ENCODE measurements at places on chromosomes 5 and 9.

DNA sequence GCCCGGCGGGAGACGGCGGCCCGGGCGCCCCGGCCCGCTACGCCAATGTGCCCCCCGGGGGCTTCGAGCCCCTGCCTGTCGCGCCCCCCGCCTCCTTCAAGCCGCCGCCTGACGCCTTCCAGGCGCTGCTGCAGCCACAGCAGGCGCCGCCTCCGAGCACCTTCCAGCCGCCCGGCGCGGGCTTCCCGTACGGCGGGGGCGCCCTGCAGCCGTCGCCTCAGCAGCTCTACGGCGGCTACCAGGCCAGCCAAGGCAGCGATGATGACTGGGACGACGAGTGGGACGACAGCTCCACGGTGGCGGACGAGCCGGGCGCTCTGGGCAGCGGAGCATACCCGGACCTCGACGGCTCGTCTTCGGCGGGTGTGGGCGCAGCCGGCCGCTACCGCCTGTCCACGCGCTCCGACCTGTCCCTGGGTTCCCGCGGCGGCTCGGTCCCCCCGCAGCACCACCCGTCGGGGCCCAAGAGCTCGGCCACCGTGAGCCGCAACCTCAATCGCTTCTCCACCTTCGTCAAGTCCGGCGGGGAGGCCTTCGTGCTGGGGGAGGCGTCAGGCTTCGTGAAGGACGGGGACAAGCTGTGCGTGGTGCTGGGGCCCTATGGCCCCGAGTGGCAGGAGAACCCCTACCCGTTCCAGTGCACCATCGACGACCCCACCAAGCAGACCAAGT is 723 bp downstream of the SNX18 start:
- DNase-seq: no peak

GRCh38 chr5:54700986-54701578 is 183.5 kb downstream of the SNX18 start:
- no peak for DNase-seq

DNA sequence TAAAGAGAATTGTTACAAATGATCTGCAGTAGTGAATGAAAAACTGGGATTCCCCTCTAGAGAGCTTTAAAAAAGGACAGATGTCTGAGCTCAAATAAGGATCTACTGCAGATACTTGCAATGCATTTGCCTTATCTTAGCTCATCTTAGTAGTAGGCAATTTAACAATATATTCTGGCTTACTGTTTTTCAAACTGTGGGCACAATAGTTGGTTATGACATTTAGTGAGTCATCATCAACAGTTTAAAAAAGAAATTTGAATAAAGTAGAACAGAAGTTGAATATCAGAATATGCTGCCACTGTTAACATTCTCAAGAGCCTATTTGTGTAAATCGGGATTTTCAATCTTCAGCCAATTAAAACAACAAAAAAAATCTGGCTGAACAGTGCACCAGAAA is 6.7 kb upstream of the CAST start:
- no peak for DNase-seq

- no peak for DNase-seq
Measured at GRCh38 chr9:79809931-79810330, 238.2 kb downstream of the TLE4 start.

DNA sequence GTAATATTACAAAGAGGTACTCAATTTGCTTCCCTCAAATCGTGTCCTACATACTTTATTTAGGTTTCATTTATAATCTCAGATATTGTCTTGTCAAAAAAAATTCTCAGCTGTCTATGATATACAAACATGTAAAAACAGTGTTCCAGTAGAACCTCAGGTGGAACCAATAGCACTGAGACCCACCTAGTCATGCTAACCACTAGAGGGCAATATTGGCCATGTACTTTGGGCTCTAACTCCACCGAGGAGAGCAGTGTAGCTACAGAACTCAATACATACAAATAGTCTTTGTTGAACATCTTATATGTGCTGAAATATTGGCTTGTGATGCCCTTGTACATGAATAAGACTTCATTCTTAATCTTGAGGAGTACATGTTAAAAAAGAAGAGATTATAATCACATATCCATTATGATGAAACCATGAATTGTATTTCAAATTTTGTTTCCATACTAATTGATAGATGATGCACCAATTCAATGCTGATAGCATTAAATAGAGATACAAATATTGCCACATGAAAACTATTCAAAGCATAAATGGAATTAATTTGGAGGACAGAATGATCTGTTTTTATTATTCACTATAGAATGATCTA is 71.2 kb upstream of the CNTLN start:
- DNase-seq: peak; percentile 61
